Activated T-cell treated with anti-CD3 and anti-CD28 coated beads for 4 hours (primary cell): ENCODE measurements at places on chromosomes 6 and 20.

- no peak for DNase-seq
Observed at GRCh38 chr20:1644101-1644962, 13.2 kb downstream of the SIRPG start.

DNA sequence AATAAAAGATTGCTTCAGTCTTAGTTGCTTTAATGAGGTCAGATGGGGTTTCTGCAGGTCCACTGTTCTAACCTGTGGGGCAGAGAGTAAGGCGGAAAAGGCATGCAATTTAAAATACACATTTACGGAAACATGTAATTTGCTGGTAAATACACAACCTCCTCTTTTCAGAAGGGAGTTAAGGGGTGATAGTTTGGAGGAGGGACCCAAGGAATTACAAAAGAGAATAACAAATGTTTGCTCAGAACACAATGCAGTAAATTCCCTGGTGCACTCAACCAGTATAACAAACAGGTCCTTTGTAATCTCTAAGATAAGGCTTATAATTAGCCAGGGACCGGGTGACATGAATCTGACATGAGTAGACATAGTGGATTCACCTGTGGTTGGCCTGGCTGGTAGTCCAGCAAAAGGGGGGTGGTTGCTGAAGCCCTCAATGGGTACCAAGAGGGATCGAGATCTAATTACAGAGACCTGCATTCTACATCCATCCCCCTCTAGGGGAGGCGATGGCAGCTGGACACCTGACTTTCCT lies 295.1 kb downstream of the PHACTR1 start:
- DNase-seq = no peak

DNA sequence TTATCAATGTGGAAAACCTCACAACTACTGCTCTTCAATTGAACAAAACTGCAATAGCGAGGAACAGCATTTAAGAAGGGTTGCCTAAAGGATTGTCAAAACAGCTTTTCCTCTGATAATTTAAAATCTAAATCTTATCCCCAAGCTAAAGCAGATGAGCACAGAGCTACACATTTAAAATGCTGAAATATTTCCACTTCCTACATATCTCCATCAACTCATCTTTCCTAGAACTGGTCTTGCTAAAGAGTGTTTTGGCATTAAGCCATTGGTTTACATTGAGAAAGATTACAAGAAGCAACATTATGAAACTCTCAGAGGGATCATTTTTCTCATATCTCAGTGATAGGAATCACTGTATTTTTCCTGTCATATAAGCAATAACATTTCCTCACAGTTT lies 3.6 kb downstream of the OR10C1 start:
- no peak for DNase-seq

- DNase-seq = no peak
Observed at GRCh38 chr6:49556429-49556837, 6.0 kb downstream of the C6orf141 start.

- no peak for DNase-seq
Observed at GRCh38 chr6:106535012-106535411, 94.3 kb downstream of the RTN4IP1 start.

DNA sequence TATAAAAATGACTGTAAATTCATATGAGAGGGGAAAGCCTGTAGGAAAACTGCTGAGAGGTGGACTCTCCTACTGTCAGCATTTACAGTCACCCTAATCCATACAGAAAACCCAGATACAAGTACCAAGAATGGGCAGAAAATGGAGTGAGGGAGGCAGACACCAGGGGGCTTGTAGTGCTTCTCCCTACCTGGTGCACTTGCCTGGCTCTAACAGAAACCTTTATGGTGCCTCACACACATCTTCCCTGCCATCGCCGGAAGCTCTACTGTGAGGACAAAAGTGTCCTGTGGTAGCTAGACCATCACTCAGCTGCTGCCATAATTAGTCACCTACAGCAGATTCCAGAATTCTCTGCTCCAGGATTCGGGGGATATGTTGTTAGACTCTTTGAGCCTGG lies 441.3 kb downstream of the TFAP2B start:
- no peak for DNase-seq

GRCh38 chr6:20350215-20350614 lies 51.5 kb upstream of the E2F3 start:
- DNase-seq = no peak

GRCh38 chr6:41584668-41585205 lies 38.6 kb downstream of the FOXP4 start:
- DNase-seq = no peak

DNA sequence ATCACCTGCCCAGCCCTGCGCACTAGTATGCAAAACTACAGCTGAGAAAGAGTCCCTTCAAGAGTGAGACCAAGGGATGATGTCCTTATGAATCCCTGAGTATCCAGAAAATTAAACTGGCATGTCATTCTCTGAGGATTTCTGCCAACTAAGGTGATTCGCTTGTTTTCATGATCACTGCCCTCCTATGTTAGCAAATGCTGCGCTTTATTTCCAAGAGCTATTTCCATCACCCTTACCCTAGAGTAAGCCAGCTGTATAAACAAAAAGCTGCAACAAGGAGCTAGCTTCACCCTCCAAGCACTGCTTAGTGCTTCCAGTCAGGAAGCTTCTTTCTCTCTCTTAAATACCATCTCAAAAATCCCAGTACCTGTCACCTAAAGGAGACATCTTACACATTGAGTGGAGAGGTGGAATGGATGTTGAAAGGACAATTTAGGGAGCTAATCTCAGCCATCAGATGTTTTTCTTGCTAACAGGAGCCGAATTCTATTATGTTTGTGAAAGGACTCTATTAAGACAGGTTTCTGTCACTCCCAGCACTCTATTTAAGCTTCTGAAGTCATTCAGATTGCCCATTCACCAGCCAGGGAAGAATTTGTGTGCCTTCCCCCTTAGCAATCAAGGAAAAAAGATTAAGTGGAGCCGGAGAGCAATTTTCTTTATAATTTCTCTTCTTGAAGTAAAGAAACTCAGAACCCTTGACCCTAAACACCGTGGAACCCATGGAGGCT lies 322.2 kb downstream of the NRN1 start:
- DNase-seq = no peak

DNA sequence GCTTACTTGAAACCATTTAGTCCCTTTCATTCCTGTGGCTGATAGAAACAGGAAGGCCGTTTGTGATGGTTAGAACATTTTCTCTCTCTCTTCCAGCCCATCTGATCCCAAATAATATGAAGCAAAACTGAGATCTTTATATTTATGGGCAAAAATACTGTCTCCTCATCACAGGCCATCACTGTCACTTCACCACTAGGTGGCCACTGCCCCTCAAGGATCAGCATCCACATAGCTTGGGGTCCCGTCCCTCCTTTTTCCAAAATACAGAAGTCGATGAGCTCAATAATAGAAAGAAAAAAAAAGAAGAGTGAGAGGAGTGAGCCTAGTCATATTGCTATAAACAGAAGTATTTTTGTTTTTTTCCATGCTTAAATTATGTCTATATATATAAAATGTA lies 46.4 kb upstream of the LAMP5 start:
- DNase-seq = no peak

GRCh38 chr6:27133281-27134227 lies 113.9 kb upstream of the PRSS16 start:
- DNase-seq = peak; percentile 42

DNA sequence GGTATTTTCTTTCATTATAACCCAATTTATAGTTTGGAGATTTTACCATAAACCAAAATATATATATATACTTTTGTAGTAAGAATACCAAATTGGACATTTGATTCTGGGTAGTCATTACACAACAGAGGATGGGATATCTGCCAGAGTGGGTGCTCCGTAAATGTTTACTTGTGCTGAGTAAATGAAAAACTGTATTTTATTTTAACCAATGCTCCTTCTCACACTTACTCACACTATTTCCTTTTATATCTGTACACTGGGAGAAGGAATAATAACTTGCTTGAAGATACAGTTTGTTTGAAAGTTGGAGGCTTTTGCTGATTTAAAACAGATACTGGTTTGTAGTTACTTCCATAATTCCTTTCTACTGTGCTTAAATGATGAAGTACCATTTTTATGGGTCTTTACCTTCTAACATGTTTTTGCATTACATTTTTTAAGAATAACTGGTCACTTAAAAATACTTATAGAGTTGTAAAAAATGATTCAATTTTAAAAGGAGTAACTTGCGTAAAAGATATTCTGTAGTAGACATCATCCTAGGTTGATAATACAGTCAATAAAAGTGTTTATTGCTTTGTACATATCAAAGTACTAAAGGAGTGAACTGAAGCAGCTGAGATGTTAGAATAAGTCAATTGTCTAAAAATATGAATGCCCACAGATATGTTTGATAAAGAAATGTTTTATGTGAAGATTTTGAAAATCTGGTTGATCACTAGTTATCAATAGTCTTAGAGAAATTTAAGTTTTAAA lies 411.7 kb downstream of the UTRN start:
- no peak for DNase-seq

GRCh38 chr6:166848979-166849748 lies 107.2 kb downstream of the RNASET2 start:
- no peak for DNase-seq

DNA sequence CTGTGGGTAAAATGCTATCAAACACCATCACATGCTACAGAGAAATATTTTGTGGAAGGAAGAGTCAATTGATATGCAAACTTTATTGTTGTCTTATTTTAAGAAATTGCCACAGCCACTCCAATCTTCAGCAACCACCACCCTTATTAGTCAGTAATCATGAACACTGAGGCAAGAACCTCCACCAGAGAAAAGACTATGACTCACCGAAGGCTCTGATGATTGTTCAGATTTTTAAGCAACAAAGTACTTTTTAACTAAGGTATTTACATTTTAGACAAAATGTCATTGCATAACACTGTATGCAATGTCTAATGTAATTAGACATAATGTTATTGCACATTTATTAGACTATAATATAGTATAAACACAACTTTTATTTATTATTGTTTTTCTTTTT lies 26.2 kb upstream of the MMP24 start:
- DNase-seq = no peak

- no peak for DNase-seq
Observed at GRCh38 chr6:50549026-50549425, 164.3 kb upstream of the TFAP2D start.

GRCh38 chr20:48283470-48284110 lies 498.3 kb upstream of the SULF2 start:
- DNase-seq = no peak

- no peak for DNase-seq
Observed at GRCh38 chr6:22949967-22950366, 380.6 kb downstream of the HDGFL1 start.

DNA sequence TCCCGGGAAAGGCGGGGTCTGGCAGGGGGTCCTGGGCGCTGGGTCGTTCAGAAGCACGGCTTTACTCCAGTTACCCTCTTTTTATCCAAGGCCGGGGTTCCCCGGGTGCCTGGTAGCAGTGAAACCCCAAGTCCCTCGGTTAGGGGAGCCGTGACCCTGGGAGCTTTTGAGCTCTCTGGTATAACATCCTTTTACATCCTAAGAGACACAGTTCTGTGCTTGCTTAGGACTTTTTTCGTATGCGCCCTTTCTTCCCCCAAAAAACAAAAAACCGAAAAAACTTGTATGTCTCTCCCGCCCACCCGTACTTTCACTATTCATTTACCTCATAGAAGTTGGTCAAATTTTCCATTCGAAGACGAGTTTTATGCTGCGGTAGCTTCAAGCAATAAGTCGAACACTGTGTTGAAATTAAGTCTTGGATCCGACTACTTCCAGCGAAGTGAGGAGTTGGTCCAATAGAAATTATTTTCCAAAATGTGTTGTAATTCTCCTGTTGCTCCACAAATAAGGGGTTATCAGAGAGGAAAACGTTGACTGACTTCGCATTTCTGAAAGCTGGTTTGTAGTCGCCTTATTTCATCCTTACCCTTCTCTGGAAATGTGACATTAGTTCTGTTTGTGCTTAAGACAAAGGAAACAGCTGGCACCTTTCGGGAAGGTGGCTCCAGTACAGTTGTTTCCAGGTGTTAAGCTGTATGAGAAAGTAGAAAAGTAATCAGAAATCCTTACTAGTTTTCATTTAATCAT lies 816 bp upstream of the MAN1A1 start:
- DNase-seq = peak; percentile 42

DNA sequence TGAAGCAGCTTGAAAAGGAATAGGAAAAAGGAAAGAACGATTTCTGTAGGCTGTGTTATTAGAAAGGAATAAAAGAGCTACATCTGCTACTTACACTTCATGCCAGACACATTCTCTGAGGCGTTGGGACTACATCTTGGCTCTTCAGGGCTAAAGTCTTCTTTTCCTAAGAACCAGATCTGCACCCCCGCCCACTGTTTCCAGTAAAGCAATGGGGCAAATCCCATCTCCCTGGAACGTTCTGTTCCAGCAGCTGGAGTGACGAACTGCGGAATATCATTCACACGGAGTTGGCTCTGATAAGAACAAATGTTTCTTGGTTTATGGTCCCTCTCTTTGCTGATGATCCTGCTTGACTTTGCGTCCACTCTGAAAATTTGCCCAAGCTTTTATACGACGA lies 26.9 kb downstream of the FAM50B start:
- DNase-seq = no peak
